Activated naive CD8-positive, alpha-beta T cell treated with anti-CD3 and anti-CD28 coated beads, Interleukin-2, amount 10 ng/mL, durations not matched to agents 7 days and 5 days (primary cell): ENCODE measurements at places on chromosomes 11 and 22. TPM values are rescaled to one million over a fixed set of nuclear protein-coding genes. Genes with fewer than 3 reads are reported as not detected.

Gene DERL3
- total RNA-seq: 9.6 TPM

DNA sequence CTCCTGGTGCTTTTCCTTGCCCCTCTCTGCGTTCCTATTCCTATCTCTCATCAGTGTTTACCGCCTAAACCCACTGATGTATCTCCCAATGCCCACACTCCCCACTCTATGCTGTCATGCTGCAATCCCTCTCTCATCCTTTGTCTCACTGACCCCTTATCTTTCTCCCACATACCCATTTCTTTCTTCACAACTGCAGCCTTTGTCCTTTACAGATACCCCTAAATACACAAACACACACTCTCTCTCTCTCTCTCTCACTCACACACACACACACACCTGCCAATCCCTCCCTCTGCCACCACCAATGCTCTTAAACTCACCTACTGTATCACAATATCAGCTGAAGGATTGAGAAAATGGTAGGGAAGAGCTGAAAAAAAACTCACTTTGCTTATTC, 5.3 kb upstream of the OR52B2 start:
- DNase-seq: no peak

Gene MS4A15
- total RNA-seq: not detected

Gene ZFP91
- total RNA-seq: 52.8 TPM

DNA sequence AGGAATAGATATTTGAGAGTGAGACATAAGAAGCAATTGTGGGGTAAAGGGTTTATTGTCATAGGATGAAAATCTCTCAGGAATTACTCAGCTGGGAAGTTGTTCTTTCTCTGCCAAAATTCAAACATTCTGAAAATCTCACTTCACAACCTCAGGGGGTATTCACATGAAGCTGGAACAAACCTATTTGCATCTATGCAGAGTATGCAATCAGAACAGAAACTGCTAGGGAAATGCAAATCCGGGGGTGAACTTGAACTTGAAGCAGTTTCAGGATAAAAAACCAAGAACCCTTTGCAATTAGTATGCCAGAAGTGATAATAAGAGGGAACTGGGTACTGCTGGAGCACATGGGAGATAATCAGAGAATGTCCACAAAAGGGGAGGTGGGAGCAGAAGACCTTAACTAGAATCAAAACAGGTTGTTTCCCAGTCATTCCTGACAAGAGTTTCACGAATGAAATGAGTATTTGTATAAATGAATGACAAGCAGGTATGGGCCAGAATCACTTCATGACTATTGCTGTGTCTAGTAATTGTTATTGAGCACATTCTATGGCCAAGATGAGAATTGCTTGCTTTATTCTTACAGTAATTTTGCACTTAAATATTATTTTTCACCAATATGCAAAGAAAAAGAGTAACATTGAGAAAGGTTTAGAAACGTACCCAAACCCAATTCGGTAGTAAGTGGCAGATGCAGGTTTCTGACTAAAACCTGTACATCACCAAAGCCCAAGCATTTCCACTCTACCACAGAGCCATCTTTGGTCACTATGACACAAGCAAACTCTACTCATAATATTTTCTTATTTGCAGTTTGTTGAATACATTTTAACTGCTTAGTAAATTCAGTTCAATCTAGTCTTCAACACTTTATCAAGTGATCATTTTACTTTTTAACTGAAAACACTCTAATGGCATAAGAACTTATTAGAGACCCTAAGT, 61.8 kb upstream of the UBASH3B start:
- DNase-seq: no peak

- no peak for DNase-seq
Measured at GRCh38 chr11:110571081-110571720, 141.0 kb downstream of the ARHGAP20 start.

Gene UCP3
- total RNA-seq: 4.0 TPM

DNA sequence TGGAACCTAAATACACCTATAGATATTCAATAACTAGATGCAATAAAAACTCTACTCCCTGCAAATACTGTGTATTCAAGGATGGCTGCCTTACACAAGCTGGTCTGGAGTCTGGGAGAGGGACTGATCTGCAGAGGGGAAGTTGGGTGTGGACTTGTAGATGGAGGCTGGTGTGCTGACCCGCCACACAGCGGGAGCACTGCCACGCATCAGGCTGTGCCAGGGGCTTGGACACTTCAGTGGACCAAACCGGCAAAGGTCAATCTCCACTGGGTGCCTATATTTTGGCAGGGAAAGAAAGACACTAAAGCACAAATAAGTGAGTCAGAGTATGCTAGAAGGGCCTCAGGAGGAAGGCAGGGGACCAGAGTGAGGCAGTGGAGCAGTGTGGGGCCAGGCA, 2.1 kb upstream of the SHANK3 start:
- DNase-seq: no peak

DNA sequence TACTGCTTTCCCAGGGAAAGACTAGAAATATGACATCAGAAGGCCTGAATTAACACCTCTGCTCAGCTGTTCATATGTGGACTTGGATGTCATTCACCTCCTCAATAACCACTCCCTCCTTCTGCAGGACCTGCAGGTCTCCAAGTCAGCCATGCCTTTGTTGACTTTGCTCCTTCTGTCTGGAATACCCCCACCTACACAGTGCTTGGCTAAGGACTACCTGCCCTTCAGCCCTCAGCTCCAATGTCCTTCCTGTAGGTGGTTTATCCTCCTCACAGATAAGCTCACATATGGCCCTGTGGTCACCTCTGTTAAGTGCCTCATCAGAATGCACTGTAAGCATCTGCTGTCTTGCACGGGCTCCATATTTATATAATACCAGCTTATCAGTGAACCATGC, 26.4 kb upstream of the FAT3 start:
- no peak for DNase-seq

GRCh38 chr11:22467741-22468140, 129.6 kb downstream of the SLC17A6 start:
- DNase-seq: no peak

Gene NECTIN1
- total RNA-seq: 1.5 TPM

GRCh38 chr11:98600103-98600502, 420.6 kb upstream of the CNTN5 start:
- DNase-seq: no peak

Gene OR51I1
- not detected for total RNA-seq

Gene HPX
- total RNA-seq: 1.3 TPM

DNA sequence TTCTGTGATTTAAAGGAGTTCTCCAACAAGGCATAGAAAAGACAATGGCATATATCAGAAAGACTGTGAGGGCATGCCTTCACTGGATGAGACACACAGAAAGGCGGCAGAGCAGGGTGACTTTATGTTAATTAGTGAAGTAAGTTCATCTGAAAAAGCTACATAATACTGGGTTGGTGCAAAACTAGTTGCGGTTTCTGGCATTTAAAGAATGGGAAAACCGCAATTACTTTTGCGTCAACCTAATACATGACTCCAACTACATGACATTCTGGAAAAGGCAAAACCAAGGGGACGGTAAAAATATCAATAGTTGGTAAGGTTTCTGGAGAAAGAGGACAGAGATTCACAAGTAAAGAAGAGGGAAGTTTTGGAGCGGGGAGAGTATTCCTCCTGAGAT, 5.1 kb downstream of the RFPL1 start:
- no peak for DNase-seq

DNA sequence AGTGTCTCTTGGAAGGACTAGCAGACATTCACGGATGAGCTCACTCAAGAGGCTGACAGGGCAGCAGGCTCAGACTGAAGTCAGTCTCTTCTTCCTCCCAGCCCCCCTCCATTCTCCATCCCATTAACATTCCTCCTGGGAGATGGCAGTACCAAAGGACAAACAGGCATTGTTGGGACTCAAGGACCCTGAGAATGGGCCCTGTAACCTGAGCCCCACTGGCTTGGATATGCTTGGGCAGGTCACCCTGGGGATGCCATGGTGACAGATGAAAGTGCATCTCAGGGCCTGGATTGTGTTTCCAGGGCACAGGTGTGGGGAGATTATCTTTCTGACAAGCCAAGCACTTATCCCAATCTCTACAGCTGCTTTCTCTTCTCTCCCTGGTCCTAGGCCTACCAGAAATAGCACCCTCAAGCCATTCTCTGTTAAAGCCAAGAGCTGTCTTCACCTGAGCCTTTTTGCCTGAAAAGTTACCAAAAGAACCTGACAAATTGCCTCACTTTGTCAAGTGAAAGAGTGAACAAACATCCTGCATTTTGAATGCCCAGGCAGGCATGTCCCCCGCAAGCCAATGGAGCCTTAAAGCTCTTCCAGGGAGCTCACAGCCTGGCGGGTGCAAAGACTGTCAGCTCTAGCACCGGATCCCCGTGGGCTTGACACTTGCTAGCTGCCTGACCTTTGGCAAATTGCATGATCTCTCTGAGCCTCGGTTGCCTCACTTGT, 366.0 kb upstream of the NARS2 start:
- no peak for DNase-seq

GRCh38 chr11:46701078-46701654, 335 bp downstream of the ZNF408 start:
- DNase-seq: no peak

Gene FGF3
- not detected for total RNA-seq

DNA sequence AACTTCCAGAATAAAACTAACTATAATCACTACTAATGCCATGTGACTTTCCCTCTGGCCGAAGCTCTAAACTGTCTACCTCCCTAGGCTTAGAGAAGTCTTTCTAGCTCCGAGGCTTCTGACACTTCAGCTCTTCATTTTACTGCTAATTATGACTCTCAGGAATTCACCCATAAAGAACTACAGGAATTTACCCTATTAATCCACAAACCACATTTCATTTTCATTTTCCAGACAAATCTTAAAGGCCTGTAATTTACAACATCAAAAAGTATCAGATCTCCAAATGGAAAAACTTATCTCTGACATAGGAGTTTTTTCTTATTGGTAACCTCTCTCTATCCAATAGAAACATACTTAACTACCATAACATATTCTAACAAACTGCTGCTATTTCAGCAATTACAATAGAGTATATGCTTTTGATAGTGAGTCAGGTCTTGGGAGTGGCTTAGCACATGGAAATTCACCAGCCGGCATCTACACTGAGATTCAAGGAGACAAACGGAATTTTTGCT, 33.4 kb downstream of the MRTFA start:
- DNase-seq: no peak

GRCh38 chr11:36809303-36809702, 211.3 kb upstream of the RAG2 start:
- no peak for DNase-seq

- no peak for DNase-seq
Measured at GRCh38 chr22:46829941-46830715, 67.7 kb downstream of the TBC1D22A start.

DNA sequence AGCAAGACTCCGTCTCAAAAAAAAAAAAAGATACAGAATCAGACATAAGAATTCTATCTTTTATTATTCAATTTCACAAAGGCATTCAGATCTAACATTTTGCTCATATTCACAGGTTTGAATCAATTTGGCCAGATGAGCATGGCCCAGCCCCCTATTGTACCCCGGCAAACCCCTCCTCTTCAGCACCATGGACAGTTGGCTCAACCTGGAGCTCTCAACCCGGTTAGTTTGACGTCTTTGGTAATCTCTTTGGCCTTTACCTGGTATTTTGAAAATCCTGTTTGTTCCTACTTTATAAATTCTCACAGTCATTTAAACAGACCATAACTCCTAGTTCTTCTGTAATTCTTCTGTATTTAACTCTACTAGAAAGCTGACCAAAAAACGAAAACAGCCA, 55.3 kb downstream of the EP300 start:
- DNase-seq: no peak

DNA sequence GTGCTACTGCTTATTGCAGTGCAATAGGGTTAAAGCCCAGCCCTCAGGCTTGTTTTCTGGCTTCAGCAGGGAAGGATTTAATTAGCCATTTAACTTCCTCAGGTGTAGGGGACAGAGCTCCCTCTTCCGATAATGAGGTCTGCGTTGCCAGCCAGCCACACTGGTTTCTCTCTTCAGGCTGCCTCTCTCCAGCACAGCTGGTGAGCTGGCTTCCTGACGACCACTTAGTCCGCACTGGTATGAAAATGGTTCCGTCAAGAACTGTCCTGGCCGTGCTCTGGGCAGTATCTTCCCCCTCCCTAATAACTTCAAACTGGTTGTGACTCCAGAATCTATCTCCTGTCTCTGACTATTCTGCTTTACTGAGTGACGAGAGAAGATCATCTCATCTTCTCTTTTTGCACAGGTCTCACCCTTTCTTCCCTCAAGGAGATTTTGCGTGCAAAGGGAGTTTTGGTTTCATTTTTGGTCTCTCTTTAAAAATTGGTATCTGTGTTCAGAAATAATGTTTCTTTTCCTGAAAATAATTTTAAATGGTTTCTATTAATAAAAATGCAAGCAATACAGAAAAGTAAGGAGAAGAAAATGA, 49.2 kb downstream of the CNTN5 start:
- DNase-seq: peak; percentile 28

GRCh38 chr22:44686873-44687600, 15.0 kb upstream of the PRR5 start:
- DNase-seq: no peak

- no peak for DNase-seq
Measured at GRCh38 chr11:33634291-33634834, 66.3 kb downstream of the C11orf91 start.

Gene OR8J1
- not detected for total RNA-seq

- DNase-seq: no peak
Measured at GRCh38 chr11:85540635-85541205, 86.4 kb downstream of the DLG2 start.

- DNase-seq: peak; percentile 8
Measured at GRCh38 chr22:49017482-49018329, 810.0 kb downstream of the BRD1 start.

Gene NTM
- not detected for total RNA-seq

GRCh38 chr11:1827095-1827813, 7.5 kb upstream of the SYT8 start:
- DNase-seq: no peak

GRCh38 chr11:96337541-96338431, 5.2 kb downstream of the MAML2 start:
- DNase-seq: no peak

Gene PHLDA2
- total RNA-seq: 0.55 TPM

- DNase-seq: no peak
Measured at GRCh38 chr11:44188643-44189042, 93.2 kb downstream of the EXT2 start.

GRCh38 chr22:28442711-28443525, 236.7 kb downstream of the TTC28 start:
- DNase-seq: peak; percentile 26

- no peak for DNase-seq
Measured at GRCh38 chr11:44528103-44528502, 37.4 kb upstream of the CD82 start.

- DNase-seq: no peak
Measured at GRCh38 chr11:32033067-32033466, 57.8 kb upstream of the RCN1 start.
